SJSA1 (cell line): ENCODE measurements at places on chromosomes 1 and 21. TPM values are rescaled to one million over a fixed set of nuclear protein-coding genes. Genes with fewer than 3 reads are reported as not detected.

STUM gene
- total RNA-seq: 0.03 TPM in 1 of 2 replicates, not detected in the other

DNA sequence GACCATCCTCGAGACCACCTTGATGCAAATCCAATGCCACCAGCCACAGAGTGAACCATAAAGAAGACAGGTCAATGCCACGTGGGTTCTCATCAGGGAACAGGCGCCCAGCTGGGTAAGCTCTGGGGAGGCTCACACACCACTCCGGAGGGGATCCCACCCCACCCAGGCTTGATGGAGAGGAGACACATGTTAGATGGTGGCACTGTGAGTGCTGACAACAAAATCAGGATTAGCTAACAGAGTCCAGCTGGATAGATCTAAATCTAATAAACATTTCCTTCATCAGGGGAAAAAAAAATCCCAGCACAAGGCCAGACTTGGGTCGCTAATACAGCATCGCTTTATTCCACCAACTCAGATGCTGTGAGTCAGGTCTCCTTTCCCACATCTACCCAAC lies 132.2 kb upstream of the TNR start:
- no peaks in the 10 kb centered on the region for H3K4me1 ChIP-seq
- H3K4me3 ChIP-seq: no peak overlapping the region
- H3K27me3 ChIP-seq: 0 out of 2 replicates have a peak, but pooled peaks cover 3% of the 10 kb centered on the region
- no peak for DNase-seq

DNA sequence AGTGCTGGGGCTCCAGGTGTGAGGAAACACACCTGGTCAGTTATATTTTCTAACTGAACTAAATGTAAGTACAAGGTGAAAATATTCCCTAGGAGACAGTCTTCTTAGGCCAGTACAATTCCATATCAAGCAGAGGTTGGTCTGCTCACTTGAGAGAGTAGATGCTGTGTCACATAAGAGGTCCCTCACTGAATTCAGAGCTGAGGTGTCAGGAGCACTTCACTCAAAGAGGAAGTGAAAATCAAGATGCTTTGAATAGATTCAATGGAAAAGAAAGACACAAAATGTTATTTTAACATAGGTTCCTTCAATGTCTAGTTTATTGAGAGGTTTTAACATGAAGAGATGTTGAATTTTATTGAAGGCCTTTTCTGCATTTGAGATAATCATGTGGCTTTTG lies 4.3 kb upstream of the FCRL3 start:
- no peaks in the 10 kb centered on the region for H3K27me3 ChIP-seq
- no peak overlapping the region for H3K27ac ChIP-seq
- DNase-seq: no peak
- no peaks in the 10 kb centered on the region for H3K4me1 ChIP-seq

- no peak for DNase-seq
- H3K4me1 ChIP-seq: no peaks in the 10 kb centered on the region; the same call in 1 of the 2 replicates
- no peaks in the 10 kb centered on the region for H3K36me3 ChIP-seq
Observed at GRCh38 chr1:58363585-58363984, 182.9 kb downstream of the OMA1 start.

DNA sequence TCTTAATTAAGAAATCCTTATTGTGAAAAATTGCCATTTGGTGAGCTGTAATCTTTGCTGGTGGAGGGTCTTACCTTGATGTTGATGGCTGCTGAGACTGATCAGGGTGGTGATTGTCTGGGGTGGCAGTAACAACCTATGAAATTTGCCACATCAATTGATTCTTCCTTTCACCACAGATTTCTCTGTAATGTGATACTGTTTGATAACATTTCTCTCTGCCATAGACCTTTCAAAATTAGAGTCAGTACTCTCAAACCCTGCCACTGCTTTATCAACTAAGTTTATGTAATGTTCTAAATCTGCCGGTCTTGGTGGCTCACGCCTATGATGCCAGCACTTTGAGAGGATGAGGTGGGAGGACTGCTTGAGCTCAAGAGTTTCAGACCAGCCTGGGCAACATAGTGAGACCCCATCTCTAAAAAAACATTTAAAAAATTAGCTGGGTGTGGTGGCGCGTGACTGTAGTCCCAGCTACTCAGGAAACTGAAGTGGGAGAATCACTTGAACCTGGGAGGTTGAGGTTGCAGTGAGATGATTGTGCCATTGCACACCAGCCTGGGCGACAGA lies 5.0 kb downstream of the KPNA6 start:
- peaks cover 44% of the 10 kb centered on the region for H3K36me3 ChIP-seq
- peaks cover 26% of the 10 kb centered on the region for H3K4me1 ChIP-seq
- no peak overlapping the region for H3K4me3 ChIP-seq
- no peaks in the 10 kb centered on the region for H3K27me3 ChIP-seq
- H3K27ac ChIP-seq: no peak overlapping the region

GRCh38 chr1:66982561-66983260 lies 57.9 kb downstream of the MIER1 start:
- peaks cover 87% of the 10 kb centered on the region for H3K36me3 ChIP-seq
- H3K27ac ChIP-seq: no peak overlapping the region
- H3K4me3 ChIP-seq: no peak overlapping the region
- H3K27me3 ChIP-seq: no peaks in the 10 kb centered on the region
- peaks cover 9% of the 10 kb centered on the region for H3K4me1 ChIP-seq

GRCh38 chr1:56797065-56797685 lies 22.0 kb downstream of the FYB2 start:
- no peak for DNase-seq
- H3K27me3 ChIP-seq: no peaks in the 10 kb centered on the region
- peaks cover 16% of the 10 kb centered on the region for H3K4me1 ChIP-seq
- H3K27ac ChIP-seq: no peak overlapping the region
- H3K4me3 ChIP-seq: no peak overlapping the region

GRCh38 chr1:68696221-68696620 lies 199.3 kb upstream of the DEPDC1 start:
- no peak for DNase-seq
- no peaks in the 10 kb centered on the region for H3K4me1 ChIP-seq
- H3K36me3 ChIP-seq: no peaks in the 10 kb centered on the region
